ENCODE measurements at places on chromosomes 13 and 19.

DNA sequence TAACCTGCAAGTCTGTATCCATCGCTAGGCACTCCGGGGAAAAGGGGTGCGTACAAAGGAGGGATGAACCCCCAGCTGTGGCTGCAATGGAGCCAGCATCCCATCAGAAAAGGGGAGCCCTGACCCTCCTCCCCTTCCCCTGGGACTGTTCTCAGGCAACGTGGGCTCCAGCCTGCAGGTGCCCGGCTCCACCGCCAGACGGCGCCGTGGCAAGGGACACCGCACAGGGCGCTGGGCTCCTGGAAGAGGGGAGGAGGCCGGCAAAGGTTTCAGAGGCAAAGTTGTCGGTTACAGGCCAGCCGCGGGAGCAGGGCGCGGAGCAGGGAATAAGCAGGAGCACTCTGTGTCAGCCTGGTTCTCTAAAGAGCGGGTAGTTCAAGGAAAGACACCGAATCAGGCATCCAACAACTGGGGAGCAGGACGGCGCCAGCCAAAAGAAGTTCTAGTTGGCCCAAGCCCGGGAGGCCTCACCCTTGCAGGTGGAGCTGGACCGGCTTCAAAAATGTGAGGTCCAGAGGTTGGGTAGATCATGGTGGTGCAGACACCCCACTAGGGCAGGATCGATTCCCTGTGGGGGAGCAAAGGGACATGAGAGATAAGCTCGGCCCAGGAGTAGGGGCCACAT is 53.0 kb upstream of the ATP12A start:
- no peak for DNase-seq

GRCh38 chr13:114130837-114131582 is 1.4 kb downstream of the RASA3 start:
- DNase-seq, result no peak

DNA sequence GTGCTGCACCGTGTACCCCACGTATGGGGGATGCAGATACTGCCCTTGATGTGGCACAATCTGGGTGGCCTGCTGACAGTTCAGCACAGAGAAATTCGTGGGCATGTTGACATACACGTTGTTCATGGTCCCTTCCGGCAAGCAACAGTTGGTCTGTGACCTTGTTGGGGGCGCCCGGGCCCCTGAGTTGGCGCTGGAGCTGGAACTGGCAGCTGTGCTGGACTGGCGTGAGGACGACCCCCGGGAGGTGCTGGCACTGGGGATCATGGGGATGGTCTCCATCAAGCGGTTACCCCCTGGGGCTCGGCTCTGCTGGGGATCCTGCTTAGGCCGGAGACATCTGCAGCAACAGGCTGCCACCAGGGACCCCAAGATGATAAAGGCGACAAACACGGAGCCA is 5.2 kb downstream of the SHISA2 start:
- no peak for DNase-seq

DNA sequence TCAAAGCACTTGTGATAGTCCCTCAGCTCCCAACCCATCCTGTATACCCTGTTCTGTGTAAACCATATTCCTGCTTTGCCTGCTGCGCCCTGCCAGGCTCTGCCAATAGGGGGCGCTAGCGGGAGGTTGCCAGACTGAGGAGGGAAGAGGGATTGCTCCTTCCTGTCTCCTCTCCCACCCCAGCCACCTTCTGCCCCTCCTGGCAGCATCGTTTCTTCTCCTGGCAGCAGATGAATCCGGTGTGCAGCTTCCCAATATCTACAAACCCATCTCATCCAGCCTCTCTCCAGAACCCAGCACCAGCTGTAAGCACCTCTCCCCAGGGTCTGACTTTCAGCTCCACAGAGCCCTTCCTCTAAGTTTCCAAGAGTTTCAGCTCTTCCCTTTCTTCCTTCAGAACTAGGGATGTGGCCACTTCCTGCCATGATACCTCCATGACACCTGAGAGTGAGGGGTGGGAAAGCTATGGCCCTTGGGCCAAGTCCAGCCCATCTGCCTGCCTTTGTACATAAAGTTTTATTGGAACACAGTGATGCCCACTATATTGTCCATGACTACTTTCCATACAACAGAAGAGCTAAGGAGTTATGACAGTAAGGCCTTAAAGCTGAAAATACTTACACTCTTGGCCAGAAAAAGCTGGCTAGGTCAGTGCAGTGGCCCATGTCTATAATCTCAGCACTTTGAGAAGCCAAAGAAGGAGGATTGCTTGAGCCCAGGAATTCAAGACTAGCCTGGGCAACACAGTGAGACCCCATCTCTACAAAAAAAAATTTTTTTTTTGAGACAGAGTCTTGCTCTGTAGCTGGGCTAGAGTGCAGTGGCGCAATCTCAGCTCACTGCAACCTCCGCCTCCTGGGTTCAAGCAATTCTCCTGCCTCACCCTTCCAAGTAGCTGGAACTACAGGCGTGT is 34.5 kb upstream of the ATP1A3 start:
- peak; percentile 4 for DNase-seq

DNA sequence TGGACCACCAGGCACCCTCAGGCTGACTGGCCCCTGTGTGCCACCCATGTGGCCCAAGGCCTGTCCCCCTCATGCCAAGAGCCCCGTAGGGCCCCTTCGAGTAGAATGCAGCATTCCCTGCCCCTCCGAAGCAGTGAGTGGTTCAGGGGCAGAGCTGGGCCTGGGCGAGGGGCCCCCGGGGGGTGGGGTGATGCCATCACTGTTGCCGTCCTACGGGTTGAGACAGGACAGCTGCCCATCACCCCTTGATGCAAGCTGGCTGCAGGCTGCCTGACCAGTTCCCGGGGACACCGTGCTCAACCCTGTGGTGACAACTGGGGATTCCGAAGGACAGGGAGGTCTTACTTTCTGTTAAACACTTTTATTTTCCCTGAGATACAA is 4.7 kb downstream of the SBNO2 start:
- no peak for DNase-seq

DNA sequence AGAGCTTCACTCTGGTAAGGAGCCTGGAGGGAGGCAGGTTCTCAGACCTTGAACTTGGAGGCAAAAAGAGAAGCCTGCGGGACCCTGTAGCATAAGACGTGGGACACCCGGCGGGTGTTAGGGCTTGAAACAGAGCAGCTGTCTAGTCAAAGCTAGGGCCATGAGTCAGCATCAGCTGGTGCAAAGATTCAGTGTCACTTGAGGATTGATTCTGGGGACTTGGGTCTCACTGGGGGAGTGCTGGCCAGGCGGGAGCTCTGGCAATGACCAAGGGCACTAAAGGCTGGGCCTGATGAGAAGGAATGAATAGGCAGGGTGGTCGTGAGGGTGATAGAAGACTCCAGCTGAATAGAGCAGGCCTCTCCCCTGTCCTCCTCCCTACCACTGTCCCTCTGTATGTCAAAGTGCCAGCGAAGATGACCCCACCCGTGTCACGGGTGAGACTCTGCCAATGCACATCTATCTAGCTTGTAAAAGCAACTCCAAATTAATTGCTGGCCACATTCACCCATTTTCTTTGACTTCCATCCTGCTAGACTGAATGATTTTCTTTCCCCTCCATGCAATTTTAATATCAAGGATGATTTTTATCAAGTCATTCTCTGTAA is 97.1 kb downstream of the MBNL2 start:
- DNase-seq, result no peak

Data from NCI-H2081 (cell line).